Stomach (tissue), 19 donors: ENCODE measurements at places on chromosomes 7 and 10. TPM values are rescaled to one million over a fixed set of nuclear protein-coding genes. Genes with fewer than 3 reads are reported as not detected.

- H3K27ac ChIP-seq, result no peak overlapping the region
- no peaks in the 10 kb centered on the region for H3K36me3 ChIP-seq
- no peaks in the 10 kb centered on the region for H3K27me3 ChIP-seq
- no peak for DNase-seq
Measured at GRCh38 chr7:22296916-22297315, 60.0 kb downstream of the RAPGEF5 start.

GRCh38 chr7:84237533-84238173 is 43.1 kb upstream of the SEMA3A start:
- DNase-seq, result no peak
- no peaks in the 10 kb centered on the region for H3K36me3 ChIP-seq
- H3K4me3 ChIP-seq, result no peak overlapping the region
- no peaks in the 10 kb centered on the region for H3K4me1 ChIP-seq
- no peak overlapping the region for H3K27ac ChIP-seq
- no peaks in the 10 kb centered on the region for H3K27me3 ChIP-seq

- no peak overlapping the region for H3K27ac ChIP-seq
- H3K27me3 ChIP-seq, result no peaks in the 10 kb centered on the region
- H3K4me3 ChIP-seq, result no peak overlapping the region
- no peaks in the 10 kb centered on the region for H3K4me1 ChIP-seq
- H3K36me3 ChIP-seq, result no peaks in the 10 kb centered on the region
Measured at GRCh38 chr10:28897617-28898464, 220.5 kb downstream of the BAMBI start.

- H3K27ac ChIP-seq, result no peak overlapping the region
- peaks cover 42% of the 10 kb centered on the region for H3K27me3 ChIP-seq
- no peak for DNase-seq
- H3K4me1 ChIP-seq, result no peaks in the 10 kb centered on the region
Measured at GRCh38 chr7:157521752-157522151, 184.9 kb downstream of the DNAJB6 start.

GRCh38 chr7:51023547-51023946 is 240.9 kb upstream of the GRB10 start:
- H3K27me3 ChIP-seq, result no peaks in the 10 kb centered on the region
- H3K36me3 ChIP-seq, result peaks cover 5% of the 10 kb centered on the region
- no peak for DNase-seq
- H3K4me1 ChIP-seq, result no peaks in the 10 kb centered on the region

The ADAMTS14 gene
- 7.0 TPM for total RNA-seq

The ADK gene
- total RNA-seq, result 24.3 TPM

The CCDC201 gene
- total RNA-seq, result not detected

The SNCG gene
- total RNA-seq, result 3.8 TPM

The CTNNA3 gene
- total RNA-seq, result 46.1 TPM

The CCDC172 gene
- total RNA-seq, result not detected
